ENCODE measurements at places on chromosomes 7 and 10.

DNA sequence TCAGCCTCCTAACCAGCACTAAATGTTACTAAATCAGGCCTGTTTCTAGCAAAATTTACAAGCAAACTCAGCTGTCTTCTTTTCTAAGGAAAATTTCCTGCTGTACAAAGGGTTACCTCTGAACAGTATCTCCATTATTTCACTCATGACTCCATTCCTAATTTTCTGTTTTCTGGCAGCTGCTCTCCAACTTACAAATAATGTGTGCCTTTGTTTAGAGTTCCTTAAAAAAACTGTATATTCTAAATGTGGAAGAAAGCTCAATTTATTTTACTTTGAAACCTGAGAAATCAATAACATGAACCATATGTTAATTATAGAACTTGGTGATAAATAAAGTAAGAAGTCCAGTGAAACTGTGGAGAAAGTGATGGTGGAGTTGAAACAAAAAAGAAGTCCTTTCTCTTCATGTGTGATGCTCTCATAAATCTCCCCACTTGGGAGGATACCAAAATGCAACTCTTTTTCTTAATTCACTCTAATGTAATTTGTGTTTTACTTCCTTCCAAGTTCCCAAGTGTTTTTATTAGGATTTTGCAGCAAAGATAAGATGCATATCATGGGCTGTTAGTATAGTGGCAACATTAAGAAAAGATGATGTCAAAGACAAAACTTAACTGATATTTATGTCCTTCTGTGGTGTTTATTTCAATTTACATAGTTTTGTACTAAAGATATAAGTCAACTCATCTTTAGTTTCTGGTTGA is 74.8 kb downstream of the CDK6 start:
- no peak for DNase-seq

- no peak for DNase-seq
Measured at GRCh38 chr7:104656467-104656866, 328.1 kb downstream of the LHFPL3 start.

DNA sequence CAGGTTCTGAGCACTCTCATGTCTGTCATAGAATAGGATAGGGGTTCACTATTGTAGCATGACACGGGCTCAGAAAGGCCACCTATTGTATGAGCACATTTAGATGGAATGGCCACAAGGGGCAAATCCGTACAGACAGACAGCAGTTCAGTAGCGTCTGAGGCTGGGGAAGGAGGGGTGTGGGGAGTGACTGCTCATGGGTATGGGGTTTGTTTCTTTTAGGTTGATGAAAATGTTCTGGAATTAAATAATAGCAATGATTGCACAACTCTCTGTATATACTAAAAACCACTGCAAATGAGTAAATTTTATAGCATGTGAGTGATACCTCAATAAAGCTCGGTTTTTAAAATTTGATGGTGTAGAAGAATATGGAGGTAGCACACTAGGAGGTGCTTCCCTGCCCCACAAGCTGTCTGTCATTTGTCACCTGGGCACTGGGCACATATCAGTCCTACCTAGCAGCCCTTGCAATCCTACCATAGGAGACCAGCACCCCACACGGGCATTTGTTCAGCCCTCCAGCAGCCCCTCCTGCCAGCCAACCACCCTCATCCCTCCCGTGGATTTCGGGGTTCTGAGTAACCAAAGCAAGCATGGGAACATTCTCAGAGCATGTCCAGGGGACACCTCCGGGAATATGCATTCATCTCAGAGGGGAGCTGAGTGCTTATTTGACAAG is 35.2 kb downstream of the KCNMA1 start:
- DNase-seq, result no peak

GRCh38 chr10:119005362-119006043 is 24.0 kb upstream of the NANOS1 start:
- no peak for DNase-seq

GRCh38 chr7:109549471-109550193 is 980.0 kb downstream of the DNAJB9 start:
- DNase-seq, result no peak

- DNase-seq, result no peak
Measured at GRCh38 chr7:35613150-35613549, 81.8 kb downstream of the HERPUD2 start.

DNA sequence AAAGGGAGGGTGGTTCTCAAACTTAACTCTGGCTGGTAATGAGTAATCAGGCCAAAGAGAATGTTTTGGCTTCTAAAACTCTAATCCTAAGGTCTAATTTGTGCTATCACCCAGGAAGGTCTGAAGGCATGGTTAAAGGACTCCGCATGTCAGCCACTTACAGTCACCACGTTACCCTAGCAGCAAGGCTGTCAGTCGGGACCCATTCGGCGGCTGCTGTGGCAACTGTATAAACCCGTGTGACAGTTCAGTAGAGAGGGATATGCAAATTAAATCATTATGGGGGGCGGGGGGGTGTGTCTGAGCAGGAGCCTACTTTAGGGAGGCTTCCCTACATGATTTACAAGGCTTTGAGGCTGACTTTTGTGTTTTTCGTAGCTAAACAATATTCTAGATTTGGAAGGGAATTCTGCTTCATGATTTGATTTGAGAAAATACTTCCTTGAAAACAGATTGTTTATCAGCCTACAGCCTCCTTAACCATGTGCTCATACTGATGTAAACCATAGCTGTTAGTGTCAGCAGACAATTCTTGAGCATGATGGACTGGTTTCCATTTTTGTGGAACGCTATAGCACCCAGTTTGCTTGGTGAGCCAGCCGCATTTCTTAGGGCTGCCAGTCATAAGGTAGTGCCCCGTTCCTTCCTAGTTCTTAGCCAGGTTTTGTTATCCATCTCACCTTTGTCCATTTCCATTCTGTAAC is 284.4 kb downstream of the USP6NL start:
- DNase-seq, result no peak

DNA sequence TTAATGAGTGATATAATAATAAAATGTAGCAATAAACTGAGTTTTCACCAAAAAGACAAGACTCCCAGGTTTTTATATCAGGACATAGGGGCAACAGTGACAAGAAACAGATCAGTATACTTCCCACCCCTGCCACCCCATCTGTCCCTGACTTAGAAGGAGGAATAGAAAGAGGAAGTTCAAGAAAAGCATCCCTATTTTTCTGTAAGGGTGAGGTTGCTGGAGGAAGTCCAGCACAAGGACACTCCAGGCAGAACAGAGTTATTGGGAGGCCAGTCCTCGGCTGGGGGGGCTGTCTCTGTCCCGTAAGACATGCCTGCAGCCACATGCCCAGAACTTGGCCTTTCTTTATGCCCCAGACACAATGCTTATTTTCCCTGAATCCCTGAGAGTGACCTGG is 16.5 kb upstream of the TLX1 start:
- no peak for DNase-seq

DNA sequence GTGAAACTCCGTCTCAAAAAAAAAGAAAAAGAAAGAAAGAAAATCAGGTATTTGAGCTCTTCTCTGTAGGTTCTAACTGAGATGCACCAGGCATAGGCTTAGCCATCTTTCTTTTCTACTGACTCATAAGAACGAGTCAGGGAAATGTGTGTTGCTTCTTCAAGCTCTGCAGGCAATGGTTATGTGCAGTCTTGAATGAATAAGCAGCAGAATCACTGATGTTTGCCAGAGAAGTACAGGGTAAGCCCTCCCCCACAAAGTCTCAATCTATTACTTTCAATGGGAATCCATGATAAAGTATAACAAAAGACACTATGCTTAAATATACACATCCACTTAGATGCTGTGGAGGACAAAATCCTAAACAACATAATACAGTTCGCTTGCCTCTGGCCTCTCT is 239.2 kb downstream of the PARD3 start:
- DNase-seq, result no peak
